ENCODE measurements at places on chromosomes 7 and 10.

- DNase-seq, result no peak
Observed at GRCh38 chr7:152851326-152851725, 91.8 kb downstream of the ACTR3B start.

DNA sequence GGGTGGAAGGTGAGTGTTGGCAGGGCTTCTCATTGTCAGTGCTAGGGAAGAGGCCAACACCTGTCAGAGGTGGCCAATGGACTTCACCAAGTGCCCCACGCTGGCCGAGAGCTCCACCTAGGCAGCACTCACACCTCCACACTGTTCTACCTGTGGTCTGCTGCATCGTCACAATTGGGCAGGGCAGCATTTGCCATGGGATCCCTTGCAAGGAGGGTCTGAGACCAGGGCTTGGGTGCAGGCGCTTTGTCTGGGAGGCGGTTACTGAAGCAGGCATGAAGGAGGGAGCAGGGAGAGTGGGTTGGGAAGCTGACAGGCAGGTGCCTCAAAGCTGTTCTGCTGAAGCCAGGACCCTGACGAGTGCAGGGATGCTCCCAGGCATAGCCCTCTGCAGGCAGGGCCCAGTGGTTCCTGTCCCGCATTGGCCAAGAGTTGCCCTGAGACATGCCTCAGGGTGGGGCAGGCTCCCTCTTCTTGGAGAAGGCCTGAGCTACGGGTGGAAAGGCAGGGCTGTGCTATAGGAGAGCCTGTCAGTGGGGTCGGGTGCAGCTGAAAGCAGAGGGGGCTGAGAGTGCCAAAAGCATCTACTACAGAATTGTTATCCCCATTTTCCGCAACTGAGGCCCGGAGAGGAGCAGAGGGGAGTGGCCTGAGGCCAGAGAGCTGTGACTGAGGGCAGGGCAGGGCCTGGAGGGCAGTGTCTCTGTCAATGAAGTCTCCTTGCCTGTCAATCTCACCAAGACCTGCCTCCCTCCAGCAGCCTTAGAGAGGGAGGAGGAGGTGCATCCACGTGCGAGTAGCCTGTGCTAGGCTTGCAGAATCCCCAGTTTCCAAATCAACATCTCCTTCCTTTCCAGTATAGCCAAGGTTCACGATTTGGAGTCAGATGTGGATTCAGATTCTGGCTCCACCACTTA is 4.0 kb downstream of the RBP3 start:
- DNase-seq, result no peak

DNA sequence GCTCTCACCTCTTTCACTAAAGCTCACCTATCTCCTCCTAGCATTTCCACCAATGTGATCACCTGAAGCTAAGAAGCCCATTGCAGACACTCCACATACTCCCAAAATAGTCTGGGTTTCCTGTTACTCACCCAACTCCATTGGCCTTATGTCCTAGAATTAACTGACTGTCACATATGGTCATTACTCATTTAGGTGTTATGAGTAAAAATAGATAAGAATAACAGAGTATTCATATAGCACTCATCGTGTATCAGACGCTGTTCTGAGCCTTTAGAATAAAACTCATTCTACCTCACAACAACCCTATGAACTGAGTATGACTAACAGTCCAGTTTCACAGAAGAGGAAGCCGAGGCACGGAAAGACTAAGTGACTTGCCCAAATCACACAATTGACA is 174.2 kb upstream of the NPVF start:
- no peak for DNase-seq

DNA sequence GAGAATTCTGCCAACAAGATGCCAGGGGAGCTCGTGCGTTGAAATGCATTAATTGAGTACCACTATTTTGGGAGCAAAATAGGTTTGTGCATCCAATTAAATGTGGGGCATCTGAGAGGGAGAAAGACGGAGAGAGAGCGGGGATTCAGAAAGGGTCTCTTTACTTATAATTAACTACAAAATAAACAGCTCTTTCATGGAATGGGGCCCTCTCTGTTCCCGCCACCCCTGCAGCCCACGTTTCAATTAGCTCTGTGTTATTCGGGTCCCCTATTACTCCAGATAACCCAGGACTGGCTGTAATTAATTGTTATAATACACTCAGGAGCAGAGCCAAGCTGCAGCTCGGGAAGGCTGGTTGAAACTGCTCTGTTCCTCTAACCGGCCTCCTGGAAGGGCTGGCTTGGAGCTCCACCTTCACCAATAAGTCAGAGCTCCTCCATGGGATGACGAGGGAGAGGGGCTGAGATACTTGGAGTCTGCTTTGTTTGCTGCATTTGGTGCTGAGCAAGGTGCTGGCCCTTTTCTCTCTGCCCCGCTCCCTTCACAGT is 67.8 kb downstream of the CARD11 start:
- no peak for DNase-seq
